ENCODE measurements at places on chromosomes 4 and X. TPM values are rescaled to one million over a fixed set of nuclear protein-coding genes. Genes with fewer than 3 reads are reported as not detected.

BST1 gene
- total RNA-seq = 1.0 TPM

ADH1C gene
- not detected for total RNA-seq

CSN1S1 gene
- not detected for total RNA-seq

GRCh38 chrX:153438532-153438931 lies 7.3 kb downstream of the TREX2 start:
- no peaks in the 10 kb centered on the region for H3K27me3 ChIP-seq
- no peak overlapping the region for H3K4me3 ChIP-seq
- H3K36me3 ChIP-seq = no peaks in the 10 kb centered on the region
- H3K4me1 ChIP-seq = no peaks in the 10 kb centered on the region

- no peaks in the 10 kb centered on the region for H3K4me1 ChIP-seq
- H3K27me3 ChIP-seq = no peaks in the 10 kb centered on the region
- H3K27ac ChIP-seq = no peak overlapping the region
These were observed 219.3 kb upstream of the FTHL17 start for GRCh38 chrX:31291131-31291530.

- no peak for DNase-seq
- H3K4me3 ChIP-seq = no peak overlapping the region
- H3K27me3 ChIP-seq = no peaks in the 10 kb centered on the region
- H3K4me1 ChIP-seq = peaks cover 16% of the 10 kb centered on the region
These were observed 15.8 kb downstream of the SASH3 start for GRCh38 chrX:129795584-129795983.

Measured in CD4-positive, alpha-beta T cell (primary cell).